ENCODE measurements at places on chromosomes 16 and 17.

GRCh38 chr17:61454381-61455323 is 2.4 kb downstream of the TBX4 start:
- DNase-seq = no peak

DNA sequence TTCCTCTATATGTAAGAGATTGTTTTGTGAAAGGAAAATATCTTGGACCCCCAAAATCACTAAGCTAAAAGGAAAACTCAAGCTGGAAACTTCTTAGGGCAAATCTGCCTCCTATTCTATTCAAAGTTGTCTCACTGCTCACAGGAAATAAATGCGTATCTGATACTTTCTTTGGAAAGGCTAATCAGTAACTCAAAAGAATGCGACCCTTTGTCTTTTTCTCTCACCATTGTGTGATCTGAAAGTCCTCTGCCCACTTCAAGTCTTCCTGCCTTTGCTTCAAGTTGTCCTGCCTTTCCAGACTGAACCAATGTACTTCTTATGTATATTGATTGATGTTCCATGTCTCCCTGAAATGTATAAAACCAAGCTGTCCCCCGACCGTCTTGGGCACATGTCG is 157.3 kb downstream of the KIF2B start:
- DNase-seq = no peak

DNA sequence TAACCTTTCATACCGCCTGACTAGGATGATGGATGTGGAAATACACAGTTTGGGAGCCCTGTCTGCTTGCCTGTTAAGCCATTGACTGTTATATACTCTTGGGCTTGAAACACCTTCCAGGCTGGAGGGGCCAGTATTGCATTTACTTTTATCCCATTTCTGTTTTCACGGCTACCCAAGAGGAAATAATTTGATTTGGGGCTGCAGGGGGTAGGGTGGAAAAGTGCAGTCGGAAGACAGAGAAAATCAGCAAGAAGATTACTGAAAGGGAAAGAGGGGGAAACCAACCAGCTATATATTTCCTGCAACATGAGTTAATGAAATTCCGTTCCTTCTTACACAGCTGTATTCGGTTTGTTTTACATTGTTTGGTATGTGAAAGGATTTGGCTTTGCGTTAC is 202.5 kb downstream of the CDH13 start:
- DNase-seq = no peak

DNA sequence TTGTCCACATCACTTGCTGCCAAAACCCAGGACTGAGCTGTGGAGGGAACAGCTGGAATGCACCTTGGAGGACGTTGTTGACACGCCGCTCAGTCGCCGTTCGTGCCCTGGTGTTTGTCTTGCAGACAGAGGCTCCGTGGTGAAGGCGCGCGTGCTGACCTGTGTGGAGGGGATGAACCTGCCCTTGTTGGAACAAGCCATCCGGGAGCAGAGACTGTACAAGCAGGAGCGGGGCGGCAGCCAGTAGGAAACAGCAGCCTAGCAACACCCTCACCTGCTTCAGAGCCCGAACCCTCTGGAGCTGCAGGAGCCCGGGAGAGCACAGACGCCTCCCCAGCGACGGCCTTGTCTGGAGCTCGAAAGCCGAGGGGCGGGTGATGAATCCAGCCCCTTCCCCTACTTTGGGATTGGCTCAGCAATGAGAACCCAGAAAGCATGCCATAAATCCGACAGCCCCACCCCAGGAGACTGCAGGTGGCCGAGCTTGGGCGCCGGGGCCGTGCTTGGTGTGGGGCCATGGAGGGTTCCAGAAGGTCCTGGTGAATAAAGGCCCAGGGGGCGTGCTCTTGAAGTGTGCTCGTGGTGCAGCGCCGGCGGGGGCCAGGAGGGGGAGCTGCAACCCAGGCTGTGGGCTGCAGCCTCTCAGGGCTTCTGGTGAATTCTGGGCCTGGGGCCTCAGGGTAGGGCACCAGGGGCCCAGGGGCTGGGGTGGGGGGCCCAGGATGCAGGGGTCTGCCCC is 470 bp upstream of the CDK3 start:
- peak; percentile 56 for DNase-seq

DNA sequence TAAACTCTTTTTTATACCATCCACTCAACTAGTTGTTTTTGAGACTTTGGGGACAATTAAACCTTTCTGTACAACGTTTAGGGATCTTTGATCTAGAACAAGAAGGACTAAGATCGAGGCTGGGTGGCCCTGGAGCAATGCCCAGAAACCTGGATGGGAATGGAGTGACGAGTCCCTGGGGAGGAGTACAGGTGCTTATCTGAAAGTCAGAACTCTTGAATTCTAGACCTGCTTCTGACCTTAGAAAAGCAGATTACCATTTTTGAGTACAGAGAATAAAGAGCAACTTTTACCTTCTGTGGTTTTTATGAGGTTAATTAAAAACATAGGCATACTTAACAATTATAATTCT is 17.8 kb downstream of the UBE2Z start:
- no peak for DNase-seq

DNA sequence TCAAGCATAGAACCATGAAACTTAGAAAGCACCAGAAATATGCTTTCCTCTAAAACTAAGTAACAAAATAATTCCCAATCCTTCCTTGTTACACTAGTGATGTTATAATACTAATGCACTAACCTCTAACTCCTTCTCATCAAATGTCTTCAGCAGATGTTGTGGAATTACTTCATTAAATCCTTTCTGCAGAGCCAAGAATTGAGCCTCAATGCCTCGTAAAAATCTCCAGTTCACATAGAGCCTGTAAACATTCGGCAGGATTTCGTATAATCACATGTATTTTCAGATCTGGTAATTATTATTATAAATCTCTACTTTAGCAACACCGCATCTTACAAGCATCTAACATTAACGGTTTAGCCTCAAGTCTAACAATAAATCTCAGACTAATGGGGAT is 44.7 kb downstream of the CEP95 start:
- no peak for DNase-seq

DNA sequence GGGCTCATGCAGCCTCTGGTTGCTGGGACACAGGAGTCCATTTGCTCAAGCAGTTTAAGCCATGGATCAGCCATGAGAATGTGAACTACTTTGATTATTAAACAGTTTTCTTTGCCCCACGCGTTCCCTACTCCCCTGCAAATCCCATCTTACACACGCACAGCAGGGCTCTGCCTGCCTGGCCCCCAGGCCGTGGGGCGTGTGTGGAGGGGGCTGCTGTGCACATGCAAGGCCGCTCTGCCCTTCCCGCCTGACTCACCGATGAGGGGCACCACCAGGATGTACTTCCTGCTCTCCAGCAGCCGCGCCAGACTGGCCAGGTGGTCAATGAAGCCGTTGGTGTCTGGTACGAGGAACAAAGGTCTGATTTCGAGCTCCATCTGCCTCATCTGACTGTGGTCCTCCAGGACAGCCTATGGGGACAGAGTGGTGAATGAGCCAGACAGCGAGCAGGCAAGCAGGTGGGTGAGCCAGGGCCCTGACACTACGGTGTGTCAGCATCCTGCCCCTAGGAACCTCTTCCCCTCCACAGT is 13.7 kb downstream of the HIC1 start:
- no peak for DNase-seq

- DNase-seq = no peak
These were observed 4.2 kb downstream of the MYO15B start for GRCh38 chr17:75591722-75592302.

DNA sequence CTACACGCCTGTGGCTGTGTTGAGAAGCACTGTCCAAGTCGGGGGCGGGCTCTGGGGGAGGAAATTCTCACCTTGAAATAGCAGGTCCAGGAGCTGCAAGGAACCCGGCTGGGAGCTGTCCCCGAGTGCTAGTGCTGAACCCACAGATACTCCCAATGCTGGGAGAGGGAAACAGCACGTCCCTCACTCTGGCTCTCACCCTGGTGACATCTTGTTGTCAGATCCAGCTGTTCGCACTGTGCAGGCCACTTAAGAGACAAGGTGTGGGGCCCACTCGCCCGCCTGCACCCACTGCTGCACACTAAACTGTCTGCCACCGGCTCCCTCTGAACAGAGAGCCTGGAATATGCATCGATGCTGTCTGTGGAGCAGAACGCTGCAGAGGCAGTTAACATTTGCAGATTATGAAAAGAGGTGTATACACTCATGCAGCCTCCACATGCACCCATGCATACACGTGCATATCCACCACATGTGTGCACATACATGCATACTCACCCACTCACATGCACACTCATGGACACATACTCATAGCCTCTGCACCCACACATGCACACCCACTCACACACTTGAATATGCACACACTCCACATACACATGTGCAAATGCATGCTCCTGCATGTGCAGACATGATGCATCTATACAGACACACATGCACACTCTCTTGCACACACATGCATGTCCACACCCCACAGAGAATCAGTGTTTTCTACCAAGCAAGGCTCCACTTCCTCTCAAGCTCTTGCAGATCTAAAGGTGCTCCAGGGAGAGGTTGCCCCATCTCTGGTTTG is 42.0 kb downstream of the MGAT5B start:
- no peak for DNase-seq

- DNase-seq = no peak
These were observed 1.6 kb downstream of the CA7 start for GRCh38 chr16:66845791-66846221.

GRCh38 chr16:29742683-29743275 is 3.0 kb downstream of the C16orf54 start:
- DNase-seq = no peak

GRCh38 chr16:52786091-52786490 is 239.1 kb upstream of the TOX3 start:
- no peak for DNase-seq

GRCh38 chr17:36608794-36609497 is 7.6 kb downstream of the MRM1 start:
- no peak for DNase-seq

- DNase-seq = no peak
These were observed 17.3 kb downstream of the KANSL1 start for GRCh38 chr17:46175891-46176290.

GRCh38 chr16:3718019-3718391 is 681 bp upstream of the TRAP1 start:
- DNase-seq = no peak

- no peak for DNase-seq
These were observed 5.9 kb upstream of the UBE2O start for GRCh38 chr17:76458580-76459490.
